ENCODE measurements at places on chromosomes 11 and 22.

DNA sequence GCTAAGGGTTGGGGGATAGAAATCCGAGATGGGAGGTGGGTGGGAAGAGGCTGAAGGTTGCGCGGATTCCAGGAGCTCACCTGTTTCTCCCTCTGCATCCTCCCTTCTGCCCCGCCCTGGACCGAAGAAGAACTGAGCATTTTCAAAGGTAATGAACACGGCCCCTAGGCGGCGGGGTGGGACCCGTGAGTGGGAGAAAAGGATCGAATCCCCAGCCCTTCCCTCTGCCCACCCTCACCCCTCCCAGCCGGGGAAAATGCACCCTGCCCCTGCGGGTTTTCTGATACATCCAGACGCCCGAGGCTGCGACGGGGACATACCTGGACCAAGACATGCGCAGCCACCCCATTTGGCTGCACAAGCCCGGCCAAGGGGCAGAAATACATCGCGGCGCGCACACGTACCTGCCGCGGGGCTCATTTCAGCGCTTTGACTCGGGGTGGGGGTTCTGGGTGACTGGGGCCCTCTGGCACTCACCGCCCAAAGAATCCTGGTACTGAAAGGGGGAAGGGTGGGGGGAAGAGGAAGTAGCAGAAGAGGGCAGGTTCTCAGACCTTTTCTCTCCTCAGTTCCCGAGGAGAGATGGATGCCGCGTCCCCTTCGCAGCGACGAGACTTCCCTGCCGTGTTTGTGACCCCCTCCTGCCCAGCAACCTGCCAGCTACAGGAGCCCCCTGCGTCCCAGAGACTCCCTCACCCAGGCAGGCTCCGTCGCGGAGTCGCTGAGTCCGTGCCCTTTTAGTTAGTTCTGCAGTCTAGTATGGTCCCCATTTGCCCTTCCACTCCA lies 6.0 kb downstream of the VSIG2 start:
- no peak for DNase-seq

GRCh38 chr11:111115890-111116289 lies 129.6 kb upstream of the POU2AF2 start:
- DNase-seq = no peak

DNA sequence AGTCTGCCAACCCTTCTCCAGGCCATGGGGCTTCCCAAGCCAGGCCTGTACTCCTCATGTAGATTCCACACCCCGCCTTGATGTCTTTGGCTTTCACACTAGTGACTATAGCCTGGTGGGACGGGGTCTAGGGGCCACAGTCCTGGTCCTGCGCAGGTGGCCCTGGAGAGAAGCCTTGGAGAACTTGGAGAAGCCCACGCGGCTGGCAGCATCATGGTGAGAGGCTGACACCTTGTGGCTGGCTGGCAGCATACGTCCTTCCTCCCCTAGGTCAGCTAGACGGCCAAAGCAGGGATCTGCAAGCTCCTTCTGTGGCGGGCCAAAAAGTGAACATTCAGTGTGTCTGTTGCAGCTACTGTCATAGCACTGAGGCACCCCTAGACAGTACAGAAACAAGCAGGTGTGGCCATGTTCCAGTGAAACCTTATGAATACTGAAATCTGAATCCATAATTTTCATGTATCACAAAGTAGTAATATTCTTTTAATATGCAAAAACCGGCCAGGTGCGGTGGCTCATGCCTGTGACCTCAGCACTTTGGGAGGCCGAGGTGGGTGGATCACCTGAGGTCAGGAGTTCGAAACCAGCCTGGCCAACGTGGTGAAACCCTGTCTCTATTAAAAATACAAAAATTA lies 42.0 kb downstream of the FAM83F start:
- DNase-seq = peak; percentile 49

GRCh38 chr22:22884888-22885840 lies 2.5 kb upstream of the IGLL5 start:
- DNase-seq = peak; percentile 49

GRCh38 chr11:2399488-2400068 lies 972 bp upstream of the TSSC4 start:
- DNase-seq = no peak

Data from T-helper 2 cell treated with Interferon-gamma antibody and Interleukin-4, amounts not matched to agents 5 μg/mL and 100 μg/mL, for 36 hours (primary cell).